ENCODE measurements at places on chromosomes 2 and 18. TPM values are rescaled to one million over a fixed set of nuclear protein-coding genes. Genes with fewer than 3 reads are reported as not detected.
A peak's percentile ranks its signal among the peaks of the same experiment; 100 is the strongest.

- DNase-seq = no peak
Observed at GRCh38 chr18:46265196-46266156, 161.3 kb downstream of the HAUS1 start.

The TFCP2L1 gene
- total RNA-seq = 0.12 TPM

The RAB17 gene
- 0.30 TPM for total RNA-seq

The CPLX4 gene
- not detected for total RNA-seq

DNA sequence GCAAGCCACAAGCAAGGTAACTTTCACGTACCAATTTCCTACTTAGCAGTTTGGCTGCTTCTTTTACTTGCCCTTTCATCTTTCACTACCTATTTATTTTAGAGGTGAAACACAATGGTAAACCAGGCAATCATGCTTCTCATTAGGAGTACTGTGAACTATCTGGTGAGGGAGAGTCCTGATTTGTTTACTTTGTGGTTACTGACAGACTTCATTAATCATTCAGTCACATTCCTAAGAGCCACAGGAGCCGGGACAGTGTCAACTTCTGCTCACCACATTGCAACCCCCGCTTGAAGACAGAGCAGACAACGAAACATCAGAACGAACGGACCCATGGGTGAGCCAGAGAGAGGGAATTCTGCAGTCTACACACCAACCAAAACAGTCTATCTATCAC is 28.8 kb downstream of the TUBB6 start:
- DNase-seq = peak; percentile 95

GRCh38 chr2:6506859-6507258 is 358.8 kb downstream of the CMPK2 start:
- DNase-seq = no peak

DNA sequence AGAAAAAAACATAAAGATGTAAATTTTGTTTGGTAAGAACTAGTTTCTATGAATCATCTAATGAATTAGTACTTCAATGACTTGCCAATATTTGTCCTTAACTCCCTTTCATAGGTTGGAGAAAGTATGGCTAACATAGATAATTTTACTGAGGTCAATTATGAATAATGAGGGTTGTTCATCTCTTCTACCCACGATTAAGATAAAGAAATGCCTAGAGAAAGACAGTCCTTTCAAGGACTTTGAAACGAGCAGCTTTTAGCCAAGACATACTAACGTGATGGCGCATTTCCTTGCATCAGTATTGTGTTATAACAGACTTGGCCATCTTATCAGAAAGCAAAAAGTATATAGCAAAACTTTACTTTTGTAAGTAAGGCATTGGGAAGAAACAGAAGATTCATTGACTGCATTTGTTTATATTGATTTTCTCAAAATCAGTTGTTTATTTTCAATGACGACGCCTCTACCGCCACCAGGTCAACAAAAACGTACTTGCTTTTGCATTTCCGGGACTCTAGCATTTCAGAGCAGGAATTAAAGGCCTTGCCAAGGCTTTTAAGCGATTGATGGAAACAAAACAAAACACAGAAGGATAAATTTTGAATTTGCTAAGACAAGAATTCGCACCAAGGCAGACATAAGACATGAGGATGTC is 961 bp downstream of the RBM43 start:
- DNase-seq = peak; percentile 31

DNA sequence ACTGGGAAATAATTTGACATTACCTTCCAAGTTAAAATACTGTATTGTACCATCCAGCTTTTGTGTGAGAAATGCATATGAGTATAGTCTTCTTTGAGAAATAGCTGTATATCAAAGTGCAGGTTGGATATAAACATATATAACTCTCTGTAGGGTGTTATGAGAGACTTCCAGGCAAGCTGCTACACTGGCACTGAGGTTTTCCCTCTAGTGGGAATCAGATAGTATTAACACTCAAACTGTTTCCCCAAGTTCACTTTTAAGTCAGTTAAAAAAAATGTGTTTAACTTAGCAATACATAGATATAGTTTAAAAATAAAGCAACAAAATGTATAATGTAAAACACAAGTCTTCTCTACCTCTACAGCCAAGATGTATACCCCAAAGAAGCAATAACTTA is 368.4 kb upstream of the SLC8A1 start:
- DNase-seq = peak; percentile 4

The CHRND gene
- not detected for total RNA-seq

The SLC9A4 gene
- not detected for total RNA-seq

The TRIM43B gene
- total RNA-seq = not detected

All from M059J (cell line).